ENCODE measurements at places on chromosomes 2 and 18.

GRCh38 chr2:100541404-100541803 is 21.4 kb upstream of the PDCL3 start:
- no peak for DNase-seq

DNA sequence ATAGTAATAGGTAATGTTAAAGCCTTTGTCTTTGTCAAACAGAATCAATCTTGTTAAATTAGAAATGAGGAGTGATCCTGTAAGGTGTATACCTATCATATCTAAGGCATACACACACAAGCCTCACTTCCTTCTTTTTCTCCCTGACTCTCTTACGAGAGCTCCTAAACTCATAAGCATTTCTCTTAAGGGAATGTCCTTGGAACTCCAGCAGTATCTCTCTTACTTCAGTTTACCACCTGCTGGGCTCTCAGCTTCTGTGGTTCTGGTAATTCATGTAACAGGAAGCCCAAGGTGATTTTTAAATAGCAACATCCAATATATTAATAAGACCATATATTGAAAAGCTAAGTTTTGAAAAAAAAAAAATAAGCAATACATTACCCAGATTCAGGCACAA is 85.9 kb downstream of the UBE2E3 start:
- DNase-seq, result no peak

DNA sequence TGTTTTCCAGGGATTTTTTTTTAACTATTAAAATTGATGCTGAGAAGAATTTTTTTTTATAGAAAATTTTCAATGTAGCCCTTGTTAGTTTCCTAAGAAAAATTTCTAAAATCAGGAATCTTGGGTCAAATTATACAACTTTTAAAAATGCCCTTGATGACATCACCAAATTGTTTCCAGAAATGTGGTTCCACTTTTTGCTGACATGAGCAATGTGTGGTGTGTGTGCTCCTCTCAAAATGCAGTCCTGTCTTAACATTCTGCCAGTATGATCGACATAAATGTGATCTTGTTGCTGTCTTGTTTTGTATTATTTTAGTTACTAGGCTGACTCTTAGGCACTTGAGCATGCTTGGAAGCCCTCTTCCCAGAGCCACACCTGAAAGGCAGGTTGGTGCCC is 89.7 kb upstream of the ST6GAL2 start:
- no peak for DNase-seq

DNA sequence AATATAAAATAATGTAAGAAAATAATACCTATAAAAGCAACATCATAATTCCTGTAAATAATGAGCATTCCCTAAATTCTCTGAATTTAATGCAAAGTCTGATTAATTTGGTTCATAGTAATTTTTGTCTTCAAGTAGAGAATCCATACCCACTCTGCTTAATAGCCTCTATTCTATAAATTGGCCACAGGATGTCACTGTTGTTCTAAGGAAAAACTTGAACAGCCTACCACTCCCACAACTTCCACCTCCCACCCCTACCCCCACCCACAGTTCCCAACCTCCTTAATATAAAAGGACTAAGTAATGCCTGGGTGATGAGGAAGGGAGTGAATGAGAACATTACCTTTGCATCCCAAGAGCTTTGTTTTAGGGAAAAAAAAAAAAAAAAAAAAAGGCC is 27.2 kb upstream of the BBS5 start:
- DNase-seq, result peak; percentile 19

GRCh38 chr2:197077336-197077735 is 150.8 kb upstream of the PGAP1 start:
- no peak for DNase-seq

DNA sequence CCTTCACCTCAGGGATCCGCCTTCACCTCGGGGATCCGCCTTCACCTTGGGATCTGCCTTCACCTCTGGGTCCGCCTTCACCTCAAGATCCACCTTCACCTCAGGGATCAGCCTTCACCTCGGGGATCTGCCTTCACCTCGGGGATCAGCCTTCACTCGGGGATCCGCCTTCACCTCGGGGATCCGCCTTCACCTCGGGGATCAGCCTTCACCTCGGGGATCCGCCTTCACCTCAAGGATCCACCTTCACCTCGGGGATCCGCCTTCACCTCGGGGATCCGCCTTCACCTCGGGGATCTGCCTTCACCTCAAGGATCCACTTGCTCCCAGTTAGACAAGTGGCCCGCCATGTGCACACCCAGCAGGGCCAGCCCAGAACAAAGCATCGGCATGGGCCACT is 7.3 kb downstream of the KIF1A start:
- no peak for DNase-seq

DNA sequence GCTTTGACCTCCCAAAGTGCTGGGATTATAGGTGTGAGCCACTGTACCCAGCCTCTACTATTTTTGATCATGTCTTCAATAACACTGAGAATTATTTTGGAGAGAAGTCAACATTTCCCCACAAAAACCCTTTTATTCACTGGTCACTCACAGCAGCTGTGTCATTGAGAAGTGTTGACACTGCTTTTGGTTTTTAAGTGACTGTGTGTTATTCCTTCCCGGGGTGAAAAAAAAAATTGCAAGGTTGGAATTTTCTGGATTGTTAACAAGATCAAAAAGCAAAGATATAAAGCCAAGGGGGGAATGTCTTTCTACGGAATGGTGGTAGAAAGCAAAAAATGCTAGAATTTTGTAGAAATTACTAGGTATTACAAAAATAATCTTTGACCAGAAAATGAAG is 61.5 kb downstream of the TANC1 start:
- no peak for DNase-seq

DNA sequence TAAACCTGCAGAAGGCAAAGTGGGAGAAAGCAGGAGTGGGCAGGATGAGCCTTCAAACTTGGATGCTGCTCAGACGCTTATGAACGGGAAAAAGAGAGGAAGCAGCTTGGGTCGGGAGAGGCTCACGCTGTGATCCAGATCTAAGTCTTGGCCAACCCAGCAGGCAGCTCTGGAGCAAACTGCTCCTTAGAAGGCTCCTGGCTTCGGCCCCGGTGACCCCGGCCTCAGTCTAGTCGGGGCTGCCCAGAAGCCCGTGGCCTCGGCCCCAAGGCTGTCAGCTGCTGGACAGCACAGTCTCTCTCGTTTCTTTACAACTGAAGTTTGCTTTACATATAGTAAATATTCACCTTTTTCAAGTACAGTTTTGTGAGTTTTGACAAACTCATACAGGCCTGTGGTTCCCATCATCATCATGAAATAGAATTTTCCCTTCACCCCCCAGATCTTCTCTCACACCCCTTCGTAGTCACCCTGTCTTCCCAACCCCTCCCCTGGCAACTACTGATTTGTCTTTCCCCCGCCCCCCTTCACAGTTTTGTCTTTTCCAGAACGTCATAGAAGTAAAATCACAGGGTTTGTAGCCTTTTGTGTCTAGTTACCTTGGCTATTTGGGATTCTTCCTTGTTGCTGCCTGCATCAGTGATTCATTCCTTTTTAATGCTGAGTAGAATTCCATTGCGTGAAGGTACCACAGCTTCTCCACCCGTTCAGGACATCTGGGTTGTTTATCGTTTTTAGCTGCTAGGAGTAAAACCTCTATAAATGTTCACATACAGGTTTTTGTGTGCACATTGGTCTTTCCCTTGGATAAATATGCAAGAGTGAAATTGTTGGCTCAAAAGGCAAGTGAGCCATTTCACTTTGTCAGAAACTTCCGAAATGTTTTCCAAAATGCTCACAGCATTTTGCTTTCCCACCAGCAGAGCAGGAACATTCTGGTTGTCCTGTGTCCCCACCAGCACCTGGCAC is 35.1 kb downstream of the MYO7B start:
- DNase-seq, result no peak

DNA sequence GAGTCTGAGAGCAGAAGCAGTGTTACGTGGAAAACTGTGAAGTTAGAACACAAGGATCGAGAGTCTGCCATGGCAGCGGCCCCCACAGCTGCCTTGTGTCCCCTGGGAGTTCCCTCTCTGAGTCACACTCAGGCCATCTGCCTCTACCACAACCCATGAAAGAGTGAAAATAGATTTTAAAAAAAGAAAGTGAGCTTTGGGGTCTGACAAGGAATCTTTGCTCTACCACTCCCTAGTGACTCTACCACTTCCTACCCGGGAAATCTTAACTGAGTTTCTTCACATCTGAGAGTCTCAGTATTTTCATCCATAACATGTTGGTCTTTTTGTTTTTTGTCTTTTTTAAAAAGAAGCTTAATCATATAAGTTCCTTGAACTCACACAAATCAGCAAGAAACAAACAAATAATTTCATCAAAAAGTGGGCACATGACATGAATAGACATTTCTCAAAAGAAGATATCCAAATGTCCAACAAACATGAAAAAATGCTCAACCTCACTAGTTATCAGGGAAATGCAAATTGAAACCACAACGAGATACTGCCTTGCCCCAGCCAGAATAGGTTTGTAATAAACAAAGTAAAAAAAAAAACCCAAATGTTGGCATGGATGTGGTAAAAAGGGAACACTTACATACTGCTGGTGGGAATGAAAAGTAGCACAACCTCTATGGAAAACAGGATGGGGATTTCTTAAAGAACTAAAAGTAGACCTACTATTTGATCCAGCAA is 2.4 kb upstream of the MSGN1 start:
- DNase-seq, result no peak

DNA sequence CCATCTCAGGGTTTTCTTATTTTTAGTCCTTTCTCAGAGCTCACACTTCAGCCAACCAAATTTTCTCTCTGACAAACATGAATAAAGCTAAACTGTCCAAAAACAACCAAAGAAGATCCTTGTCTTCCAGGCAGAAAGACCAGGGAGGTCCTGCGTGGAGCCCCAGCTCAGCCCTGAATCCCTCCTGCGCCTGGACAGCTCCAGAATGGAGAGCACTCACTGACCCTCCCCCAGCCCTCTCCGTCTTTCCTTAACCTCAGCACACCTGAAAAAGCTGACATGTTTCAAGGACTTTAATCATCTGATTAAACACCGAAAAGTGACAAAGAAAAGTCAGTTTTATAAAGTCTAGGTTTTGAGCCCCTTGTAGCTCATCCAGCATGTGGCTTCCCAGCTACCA is 22.9 kb upstream of the GNAL start:
- DNase-seq, result no peak

DNA sequence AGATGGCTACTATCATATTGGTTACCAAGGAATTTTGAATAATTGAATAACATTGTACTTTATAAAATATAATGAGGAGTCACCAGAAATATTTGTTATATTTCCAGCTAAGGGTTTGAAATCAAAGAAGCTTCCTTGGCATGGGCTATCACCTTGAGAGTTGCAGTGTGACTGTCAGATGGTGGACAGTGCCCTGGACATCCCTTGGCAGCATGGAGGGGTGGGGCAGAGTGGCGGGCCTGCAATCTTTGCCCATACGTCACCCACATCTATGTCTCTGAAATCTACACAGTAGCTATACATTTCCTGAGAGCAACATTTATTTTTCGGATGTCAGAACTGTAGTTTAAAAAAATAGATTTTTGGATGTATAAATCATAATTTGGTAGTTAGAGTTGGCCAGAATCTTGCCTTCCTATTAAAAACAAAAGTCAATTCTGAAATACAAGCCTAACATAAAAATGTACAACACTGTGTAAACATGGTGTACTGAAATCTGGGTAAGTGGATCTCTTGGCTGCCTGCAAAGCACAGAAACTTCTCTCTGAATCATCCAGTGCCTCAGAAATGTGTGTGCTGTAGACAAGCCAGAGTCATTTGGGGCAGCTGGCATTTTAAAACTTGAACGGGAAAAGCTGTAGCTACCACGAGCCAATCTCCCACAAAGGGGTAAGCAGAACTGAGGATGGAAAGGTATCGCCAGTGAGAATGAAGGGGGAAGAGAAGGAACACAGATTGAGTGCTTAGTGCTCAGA is 124.2 kb upstream of the ARHGAP28 start:
- no peak for DNase-seq

- no peak for DNase-seq
Measured at GRCh38 chr2:109438773-109439389, 174.9 kb downstream of the SEPTIN10 start.

- no peak for DNase-seq
Measured at GRCh38 chr2:173959909-173960308, 5.3 kb downstream of the SP3 start.

DNA sequence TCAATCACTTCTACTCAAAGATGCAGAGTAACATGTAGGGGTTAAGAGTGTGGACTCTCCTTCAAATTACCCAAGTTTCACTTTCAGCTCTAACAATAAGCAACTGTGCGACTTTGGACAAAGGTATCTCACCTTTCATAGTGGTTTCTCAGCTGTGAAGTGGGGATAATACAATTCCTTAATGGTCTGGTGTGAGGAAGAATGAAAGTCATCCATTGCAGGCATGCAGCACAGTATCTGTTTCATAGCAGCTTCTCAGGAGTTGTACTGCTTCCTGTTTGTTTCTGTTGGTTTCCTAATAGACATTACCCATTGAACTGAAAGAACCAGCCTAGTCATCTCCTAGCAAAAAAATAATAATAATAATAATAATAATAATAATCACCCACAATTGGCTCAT is 74.4 kb downstream of the DDX18 start:
- DNase-seq, result no peak

DNA sequence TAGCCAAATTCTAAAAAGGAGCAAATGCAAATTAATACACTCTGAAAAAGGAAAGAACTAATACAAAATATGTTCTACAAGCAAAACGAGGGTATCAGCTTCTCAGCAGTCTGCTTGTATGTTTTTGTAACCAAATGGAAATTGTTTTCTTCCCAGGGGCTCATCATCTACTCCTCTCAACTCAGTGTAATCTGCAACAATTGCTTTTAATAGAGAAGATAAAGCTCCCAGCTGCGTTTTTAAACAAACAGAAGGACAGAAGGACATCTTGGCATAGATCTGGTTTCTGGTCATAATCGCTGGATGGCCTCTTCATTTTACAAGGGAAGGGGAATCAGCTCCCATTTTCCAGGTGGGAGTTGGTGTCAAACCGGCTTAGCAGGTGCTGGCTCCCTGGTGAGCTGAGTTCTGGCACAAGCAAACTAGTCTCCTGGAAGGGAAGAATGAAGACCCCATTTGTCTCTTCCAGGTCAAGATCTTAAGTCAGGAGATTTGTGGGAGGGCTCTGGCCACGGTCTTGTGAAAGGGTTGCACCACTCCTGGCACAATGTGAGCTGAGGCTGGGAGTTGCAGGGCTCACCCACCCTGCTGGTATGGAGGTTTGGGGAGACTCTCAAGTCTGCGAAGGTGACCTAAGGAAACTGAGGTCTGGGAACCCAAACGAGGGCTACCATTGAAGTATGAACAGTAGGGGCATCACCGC is 41.6 kb downstream of the NPPC start:
- no peak for DNase-seq

- no peak for DNase-seq
Measured at GRCh38 chr2:237977380-237977779, 10.6 kb downstream of the UBE2F start.

DNA sequence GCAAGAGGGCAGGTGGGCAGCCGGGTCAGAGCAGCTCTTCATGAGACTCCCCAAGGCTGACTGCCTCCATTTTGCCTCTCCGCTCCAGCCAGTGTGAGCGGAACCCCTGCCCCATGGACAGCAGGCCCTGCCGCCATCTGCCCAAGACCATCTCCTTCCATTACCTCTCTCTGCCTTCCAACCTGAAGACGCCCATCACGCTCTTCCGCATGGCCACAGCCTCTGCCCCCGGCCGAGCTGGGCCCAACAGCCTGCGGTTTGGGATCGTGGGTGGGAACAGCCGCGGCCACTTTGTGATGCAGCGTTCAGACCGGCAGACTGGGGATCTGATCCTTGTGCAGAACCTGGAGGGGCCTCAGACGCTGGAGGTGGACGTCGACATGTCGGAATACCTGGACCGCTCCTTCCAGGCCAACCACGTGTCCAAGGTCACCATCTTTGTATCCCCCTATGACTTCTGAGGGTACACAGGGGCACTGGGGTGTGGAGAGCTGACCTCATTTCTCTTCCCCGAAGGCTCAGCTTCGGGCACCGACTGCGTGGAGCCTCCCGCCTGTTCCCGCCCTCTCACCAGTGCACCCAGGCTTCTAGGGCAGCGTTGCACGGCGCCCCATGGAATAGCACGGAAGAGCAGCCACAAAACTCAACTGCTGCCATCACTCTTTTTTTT is 49.0 kb downstream of the FBLN7 start:
- no peak for DNase-seq

Measured in NCI-H1930 (cell line).